ENCODE measurements at places on chromosomes 6 and 20.

- no peak for DNase-seq
Observed at GRCh38 chr6:80217794-80218193, 111.3 kb downstream of the BCKDHB start.

DNA sequence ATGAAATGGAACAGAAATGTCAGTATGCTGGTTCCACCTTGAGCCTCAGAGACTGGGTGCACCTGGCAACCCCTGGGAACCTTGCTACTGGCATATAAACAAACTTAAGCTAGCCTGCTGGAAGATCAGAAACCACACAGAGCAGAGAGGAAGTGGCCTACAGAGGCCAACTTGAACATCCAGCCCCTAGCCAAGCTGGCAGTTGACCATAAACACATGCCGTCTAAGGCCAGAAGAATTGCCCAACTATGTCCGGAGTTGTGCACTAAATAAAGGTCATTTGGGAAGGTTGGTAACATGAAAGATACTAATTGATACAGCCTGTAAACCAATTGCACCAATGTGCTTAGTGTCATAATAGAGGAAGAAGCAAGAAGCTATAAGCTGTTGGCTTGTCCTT is 266.6 kb upstream of the BTBD3 start:
- DNase-seq, result no peak

GRCh38 chr6:76702187-76702586 is 629.7 kb upstream of the IMPG1 start:
- no peak for DNase-seq

- DNase-seq, result no peak
Observed at GRCh38 chr6:159043947-159044346, 844 bp downstream of the TAGAP start.
